ENCODE measurements at places on chromosomes 12 and 14.

- no peak for DNase-seq
Measured at GRCh38 chr14:91041450-91041849, 19.0 kb downstream of the RPS6KA5 start.

DNA sequence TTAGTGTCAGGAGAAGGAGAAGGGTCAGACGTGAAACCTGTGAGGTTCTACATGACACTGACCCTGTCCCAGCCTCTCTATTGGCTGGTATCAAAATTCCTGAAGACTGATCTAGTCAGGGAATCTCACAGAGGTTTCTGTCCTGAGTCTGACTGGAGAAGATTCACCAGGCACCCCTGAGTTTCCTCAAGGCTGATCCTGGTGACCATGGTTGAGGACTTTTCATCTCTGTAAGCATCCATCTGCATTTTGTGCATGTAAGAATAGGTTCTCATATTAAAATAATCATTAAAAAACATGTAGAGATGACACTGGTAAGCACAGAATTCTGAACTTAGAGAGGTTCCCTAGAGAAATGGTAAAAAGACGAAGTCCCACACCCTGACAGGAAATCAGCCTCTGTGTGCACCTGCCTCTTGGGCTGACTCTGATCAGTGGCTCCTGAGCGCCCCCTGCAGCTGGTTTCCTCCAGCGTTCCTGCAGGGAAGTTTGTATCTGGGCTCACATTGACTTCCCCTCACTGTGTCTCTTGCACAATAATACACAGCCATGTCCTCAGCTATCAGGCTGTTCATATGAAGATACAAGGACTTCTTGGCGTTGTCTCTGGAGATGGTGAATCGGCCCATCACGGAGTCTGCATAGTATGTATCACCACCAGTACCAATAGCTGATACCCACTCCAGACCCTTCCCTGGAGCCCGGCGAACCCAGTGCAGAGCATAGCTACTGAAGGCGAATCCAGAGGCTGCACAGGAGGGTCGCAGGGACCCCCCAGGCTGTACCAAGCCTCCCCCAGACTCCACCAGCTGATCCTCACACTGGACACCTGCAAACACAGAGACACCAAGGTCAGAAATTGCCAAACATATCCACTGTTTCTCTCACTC is 991.9 kb downstream of the TMEM121 start:
- DNase-seq, result no peak

DNA sequence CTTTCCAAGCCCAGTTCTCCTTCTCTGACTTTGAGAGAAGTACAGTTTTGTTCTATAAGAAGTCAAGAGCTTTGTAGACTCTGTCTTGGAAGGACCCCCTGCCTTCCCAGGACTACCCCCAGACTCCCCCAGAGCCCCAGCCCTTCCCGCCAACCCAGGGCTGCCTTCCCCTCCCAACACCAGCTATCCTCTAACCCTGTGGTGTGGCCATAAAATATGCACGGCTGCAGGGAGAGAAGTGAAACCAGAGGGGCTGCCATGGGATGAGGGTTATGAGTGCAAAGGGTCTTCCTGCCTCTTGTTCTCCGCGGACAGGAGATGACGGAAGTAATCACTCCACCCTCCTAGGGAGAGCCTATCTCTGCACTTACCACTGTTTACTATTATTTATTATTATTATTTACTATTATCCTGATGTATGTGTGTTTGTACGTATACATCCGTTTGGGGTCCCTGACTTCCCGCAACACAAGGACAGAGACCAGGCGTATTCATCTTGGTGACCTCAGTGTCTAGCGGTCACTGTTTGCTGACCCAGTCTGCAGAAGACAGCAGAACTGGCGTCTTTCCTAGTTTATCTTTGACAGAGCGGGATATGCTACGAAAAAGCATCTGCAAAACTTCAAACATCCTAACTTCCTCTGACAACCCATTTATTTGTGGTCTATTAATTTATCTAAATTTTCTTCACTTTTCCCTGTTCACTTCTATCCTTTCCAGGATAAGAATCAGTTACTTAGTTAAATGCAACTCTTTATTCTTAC is 3.5 kb upstream of the SCNN1A start:
- no peak for DNase-seq

GRCh38 chr14:37124614-37125013 is 47.8 kb downstream of the SLC25A21 start:
- DNase-seq, result no peak

DNA sequence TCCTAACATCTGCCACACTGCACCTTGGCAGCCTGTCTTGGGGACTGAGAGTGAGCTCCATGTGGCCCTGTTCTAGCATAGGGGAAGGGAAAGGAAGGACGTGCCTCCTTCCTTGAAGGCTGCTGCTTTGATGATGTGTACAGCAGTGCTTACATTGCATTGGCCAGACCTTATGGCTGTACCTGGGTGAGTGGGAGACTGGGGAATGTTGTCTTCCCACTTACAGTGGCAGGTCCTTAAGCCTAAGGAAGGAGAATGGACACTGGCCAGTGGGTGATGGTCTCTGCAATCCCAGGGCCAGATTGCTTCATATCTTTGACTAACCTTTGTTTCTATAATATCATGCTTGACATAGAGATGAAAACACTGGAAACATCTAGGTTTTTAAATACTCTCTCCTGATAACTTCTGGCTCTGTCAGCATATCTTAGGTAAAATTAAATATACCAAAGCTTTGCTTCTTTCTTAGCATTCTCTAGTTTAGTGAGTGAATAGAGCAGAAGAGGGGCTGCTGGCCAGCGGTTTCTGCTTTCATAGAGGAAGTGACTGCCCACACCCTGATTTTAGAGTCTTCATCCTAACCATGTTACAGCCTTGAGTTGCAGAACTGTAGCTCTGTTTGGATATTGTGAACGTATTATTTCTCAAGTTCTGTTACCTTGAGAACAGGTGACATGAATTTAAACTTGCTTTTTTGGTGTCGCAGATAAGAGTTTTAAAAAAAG is 27.2 kb downstream of the KLC1 start:
- no peak for DNase-seq

GRCh38 chr14:80087411-80087810 is 123.9 kb downstream of the DIO2 start:
- no peak for DNase-seq

DNA sequence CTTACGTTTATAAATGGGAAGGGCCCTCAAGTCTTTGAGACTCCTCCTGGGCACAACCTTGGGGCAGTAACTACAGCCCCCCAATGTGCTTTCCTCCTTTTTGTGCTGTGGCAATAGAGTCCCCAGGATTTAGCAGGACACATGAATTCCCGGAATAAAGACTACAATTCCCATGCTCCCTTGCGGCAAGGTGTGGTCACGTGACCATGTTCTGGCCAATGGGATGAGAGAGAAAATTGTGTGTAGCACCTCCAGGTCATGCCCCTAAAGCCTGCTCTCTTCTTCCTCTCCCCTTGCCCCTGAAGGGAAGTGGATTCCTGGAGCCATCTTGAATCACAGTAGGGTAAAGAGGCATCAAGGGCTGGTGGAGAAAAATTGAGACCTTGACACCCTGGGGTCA is 295.1 kb upstream of the SFSWAP start:
- DNase-seq, result peak; percentile 47

DNA sequence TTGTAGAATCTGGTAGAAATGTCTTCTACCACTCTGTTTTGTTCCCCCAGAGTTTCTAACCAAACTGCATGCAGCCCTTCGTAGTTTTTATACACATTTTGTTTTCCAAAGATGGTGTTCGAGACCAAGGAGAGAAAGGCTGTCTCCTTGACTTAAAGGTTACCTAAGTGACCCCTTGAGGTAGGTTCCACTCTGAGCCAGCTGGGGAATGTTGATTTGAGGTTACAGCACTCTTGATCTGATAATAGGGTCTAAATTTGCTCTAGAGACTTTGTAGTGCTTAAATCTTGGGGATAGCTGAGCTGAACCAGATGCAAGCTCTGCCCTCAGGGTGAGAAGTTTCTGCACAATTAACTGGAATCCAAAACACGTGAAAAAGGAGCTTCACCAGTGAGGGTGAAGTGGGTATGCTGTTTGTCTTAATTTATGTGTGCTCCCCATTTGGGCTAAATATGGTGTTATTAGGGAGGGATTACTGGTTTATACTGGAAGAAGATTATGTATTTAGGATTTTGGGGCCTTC is 3.1 kb downstream of the TMBIM6 start:
- DNase-seq, result no peak

DNA sequence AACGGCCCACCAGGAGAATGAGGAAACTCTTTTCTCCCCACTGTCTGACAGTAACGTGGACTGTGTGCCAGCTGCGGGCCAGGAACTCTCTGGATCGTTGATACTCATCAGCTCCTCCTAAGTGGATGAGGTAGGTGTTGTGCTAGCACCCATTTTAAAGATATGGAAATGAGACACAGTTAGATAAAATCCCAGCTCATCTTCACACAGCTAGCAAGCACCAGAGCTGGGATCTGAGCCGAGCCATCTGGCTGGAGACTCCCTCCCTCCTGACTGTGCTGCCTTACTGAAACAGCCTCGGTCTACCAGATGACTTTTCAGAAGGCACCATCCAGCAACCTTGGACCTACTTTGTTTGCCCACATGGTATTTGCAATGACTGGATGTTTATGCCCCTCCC is 49.2 kb downstream of the TMEM132D start:
- DNase-seq, result no peak

GRCh38 chr14:20614038-20614840 is 23.1 kb upstream of the RNASE12 start:
- no peak for DNase-seq

GRCh38 chr12:46711756-46712155 is 114.0 kb downstream of the SLC38A4 start:
- DNase-seq, result no peak

DNA sequence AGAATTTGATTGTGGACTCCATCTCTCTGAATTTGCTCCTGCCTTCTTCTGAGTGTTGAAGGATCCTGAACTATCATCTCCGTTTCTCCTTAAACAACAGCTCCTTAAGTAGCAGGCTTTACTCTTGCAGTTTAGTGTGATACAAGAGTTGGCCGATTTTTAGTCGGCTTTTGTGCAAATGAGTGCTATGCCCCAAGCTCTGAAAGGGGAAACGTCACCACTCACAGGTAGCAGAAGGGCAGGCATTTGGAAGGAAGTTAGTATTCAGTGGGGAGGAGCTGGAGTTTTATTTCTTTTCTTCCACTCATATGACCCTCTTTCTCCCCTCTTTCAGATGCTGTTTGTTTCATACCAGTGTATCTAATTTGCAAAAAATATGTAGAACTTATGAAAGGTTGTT is 36.5 kb upstream of the LRRC10 start:
- DNase-seq, result no peak

Data from NCI-H2171 treated with DMSO at 0.1 percent for 48 hours (cell line).